Stimulated activated CD4-positive, alpha-beta T cell treated with anti-CD3 and anti-CD28 coated beads, TNF-alpha, amount 100 ng/mL, for 1 hour (primary cell): ENCODE measurements at places on chromosomes 7 and 10.

- DNase-seq: no peak
Measured at GRCh38 chr7:106313966-106314365, 29.2 kb upstream of the NAMPT start.

- no peak for DNase-seq
Measured at GRCh38 chr7:121798453-121798840, 74.5 kb upstream of the PTPRZ1 start.

GRCh38 chr10:27433976-27434375 is 70.1 kb upstream of the RAB18 start:
- DNase-seq: no peak

- DNase-seq: no peak
Measured at GRCh38 chr10:44731283-44731682, 179.9 kb upstream of the TMEM72 start.

- DNase-seq: no peak
Measured at GRCh38 chr10:93081834-93082233, 8.1 kb downstream of the CYP26A1 start.

GRCh38 chr10:46247808-46248569 is 38.8 kb upstream of the ANTXRL start:
- no peak for DNase-seq

GRCh38 chr7:101127460-101128039 is 646 bp downstream of the SERPINE1 start:
- DNase-seq: no peak

- no peak for DNase-seq
Measured at GRCh38 chr7:24834128-24834798, 77.0 kb upstream of the GSDME start.

DNA sequence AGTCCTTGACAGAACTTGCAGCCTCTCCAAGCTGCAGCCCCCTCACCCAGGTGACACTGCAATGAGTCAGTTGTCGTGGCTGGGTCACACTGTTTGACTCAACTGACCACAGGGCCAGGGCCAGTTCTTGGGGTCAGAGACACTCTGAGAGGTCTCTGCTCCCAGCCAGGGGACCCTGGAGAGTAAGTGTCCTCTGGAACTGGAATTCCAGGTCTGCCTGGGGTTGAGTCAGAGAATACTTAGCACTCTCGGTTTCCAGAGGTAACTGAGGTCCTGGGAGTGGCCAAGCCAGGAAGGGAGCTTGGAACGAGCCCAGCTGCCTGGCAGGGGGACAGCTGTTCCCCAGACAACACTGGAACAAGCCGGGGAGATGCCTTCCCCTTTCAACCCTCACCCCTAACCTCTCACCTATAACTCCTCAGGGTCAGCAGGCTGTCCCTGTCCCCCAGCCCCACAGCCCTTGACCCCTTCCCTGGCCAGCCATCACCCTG is 2.2 kb upstream of the MYL10 start:
- DNase-seq: no peak

DNA sequence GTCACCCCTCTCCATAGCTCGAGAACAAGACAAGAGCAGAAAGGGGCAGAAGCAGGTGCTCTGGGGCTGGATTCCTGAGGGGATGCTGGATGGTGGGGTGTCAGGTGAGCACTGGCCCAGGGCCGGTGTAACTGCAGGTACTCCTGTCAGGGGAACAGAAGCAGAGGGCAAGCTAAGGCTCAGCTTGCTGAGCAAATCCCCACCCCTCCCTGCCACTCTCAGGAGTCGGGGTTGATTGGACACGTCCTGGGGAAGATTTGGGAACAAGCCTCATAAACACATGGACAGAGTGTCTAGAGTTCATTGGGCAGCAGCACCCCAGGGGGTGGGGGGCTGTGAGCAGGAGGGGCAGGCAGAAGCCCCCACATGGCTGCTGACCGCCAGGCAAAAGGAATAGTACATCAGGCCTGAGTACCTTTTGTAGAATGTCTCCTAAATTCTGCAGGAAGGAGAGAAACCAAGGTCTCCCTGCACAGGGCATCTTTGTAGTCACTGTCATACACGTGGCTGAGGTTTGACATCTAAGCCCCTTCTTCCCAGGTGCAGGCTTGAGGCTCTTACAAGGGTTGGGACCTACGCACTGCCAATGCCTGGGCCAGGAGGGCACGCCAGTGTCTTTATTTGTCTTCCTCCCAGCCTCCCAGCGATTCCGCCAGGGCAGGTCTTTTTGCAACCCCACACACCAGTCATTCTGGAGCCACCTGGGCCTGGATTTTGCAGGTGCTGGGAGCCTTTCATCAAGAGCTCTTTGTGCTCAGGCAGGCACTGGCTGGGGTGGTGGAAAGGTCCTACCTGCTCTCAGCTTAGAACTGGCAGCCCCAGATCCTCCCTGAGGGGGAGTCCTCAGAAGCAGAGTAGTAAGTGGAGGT is 2.8 kb downstream of the CALML3 start:
- DNase-seq: no peak

DNA sequence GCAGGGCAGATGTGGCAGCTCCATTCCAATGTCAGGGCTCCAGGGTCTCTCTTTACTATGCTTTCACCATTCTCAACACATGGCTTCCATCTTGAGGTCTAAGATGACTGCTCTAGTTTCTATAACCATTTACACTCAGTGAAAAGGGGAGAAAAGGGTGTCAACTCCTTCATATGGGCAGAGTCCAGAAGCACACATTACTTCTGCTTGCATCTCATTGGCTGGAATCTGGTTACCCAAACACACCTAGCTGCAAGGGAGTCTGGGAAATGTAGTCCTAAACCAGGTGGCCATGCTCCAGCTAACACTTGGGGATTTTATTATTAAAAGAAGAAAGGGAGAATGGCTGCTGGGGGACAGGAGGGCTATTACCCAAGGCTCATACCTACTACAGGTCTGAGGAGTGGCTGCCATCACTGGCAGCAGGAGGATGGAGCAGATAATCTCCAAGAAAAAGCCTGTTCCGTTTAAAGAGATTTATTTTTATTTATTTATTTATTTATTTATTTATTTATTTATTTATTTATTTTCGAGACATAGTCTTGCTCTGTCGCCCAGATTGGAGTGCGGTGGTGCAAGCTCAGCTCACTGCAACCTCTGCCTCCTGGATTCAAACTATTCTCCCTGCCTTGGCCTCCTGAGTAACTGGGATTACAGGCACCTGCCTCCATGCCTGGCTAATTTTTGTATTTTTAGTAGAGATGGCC is 29.1 kb upstream of the LBX1 start:
- no peak for DNase-seq

GRCh38 chr10:88361995-88362807 is 220.9 kb downstream of the RNLS start:
- DNase-seq: no peak

DNA sequence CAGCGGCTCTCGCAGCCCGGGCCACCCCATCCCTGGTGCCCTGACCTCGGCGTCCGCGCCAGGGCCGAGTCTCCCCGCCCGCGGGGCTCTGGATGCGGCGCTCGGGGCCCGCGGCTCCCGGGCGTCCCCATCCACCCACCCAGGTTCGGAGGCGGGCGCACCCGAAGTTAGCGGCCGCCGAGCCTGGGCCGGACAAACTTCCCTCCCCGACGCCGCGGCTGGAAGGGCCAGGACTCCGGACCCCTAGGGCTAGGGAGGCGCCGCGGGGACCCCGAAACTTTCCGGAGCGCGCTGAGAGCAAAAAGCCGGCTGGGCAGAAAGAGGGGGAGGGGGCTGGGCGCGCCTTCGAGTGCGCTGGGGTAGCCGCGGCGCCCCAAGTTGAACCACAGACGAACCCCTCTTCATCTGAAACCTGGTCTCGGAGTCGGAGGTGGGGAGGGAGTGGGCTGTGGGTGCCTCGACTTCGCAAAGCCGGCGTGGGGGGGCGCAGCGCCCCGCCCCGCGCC is 3.7 kb upstream of the ELFN1 start:
- DNase-seq: no peak
